Stimulated activated CD4-positive, alpha-beta T cell treated with anti-CD3 and anti-CD28 coated beads, Interleukin-4, amount 100 ng/mL, for 4 hours (primary cell): ENCODE measurements at places on chromosomes 12 and 14.

- no peak for DNase-seq
Observed at GRCh38 chr14:90452366-90452765, 55.5 kb downstream of the CALM1 start.

- DNase-seq: peak; percentile 20
Observed at GRCh38 chr12:113961921-113962710, 4.0 kb downstream of the RBM19 start.

- peak; percentile 22 for DNase-seq
Observed at GRCh38 chr14:67666750-67667449, 7.5 kb downstream of the VTI1B start.

GRCh38 chr12:89373763-89374572, 21.7 kb upstream of the DUSP6 start:
- DNase-seq: no peak

- no peak for DNase-seq
Observed at GRCh38 chr12:130011611-130012385, 108.0 kb upstream of the TMEM132D start.

- no peak for DNase-seq
Observed at GRCh38 chr12:19826980-19827550, 387.8 kb downstream of the AEBP2 start.

GRCh38 chr12:58253663-58254062, 312.3 kb downstream of the ATP23 start:
- DNase-seq: no peak

GRCh38 chr12:47881826-47882427, 22.9 kb downstream of the VDR start:
- no peak for DNase-seq

- DNase-seq: no peak
Observed at GRCh38 chr14:60681271-60681670, 32.0 kb upstream of the SIX1 start.

DNA sequence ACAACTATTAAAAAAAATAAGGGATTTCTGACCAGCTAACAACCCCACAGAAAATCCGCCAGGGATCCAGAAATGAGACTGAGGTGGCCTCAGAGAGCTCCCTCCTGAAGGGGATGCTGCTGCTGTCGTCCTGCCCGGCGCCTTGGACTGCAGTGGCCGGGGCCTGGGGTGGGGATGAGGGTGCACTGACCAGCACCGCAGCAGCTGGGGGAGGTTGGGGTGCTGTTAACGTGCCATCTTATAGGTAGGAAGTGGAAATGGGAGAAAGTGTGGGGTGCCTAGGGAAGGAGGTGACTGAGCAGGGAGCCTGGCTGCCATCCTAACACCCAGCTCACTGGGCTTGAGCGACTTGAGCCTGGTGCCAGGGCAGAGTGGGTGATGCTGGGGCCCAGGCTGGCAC, 32.0 kb downstream of the DDX11 start:
- no peak for DNase-seq

DNA sequence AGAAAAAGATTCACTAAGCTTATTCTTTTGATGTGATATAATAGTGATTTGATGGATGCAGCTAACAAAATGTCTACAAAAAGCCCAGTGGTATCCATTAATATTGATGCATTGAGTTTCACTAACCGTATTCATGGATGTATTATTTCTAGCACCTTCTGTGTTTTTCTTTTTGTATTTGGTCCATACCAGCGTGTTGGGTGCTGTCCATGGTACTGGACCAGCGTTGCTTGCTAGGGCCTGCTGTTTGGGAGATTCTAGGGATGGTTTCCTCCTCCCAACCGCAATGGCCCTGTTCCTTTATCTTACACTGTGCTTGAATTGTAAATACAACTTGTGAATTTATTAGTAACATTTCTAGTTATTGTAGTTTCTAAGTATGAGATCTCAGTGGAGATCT, 31.7 kb downstream of the ANO4 start:
- DNase-seq: peak; percentile 0

DNA sequence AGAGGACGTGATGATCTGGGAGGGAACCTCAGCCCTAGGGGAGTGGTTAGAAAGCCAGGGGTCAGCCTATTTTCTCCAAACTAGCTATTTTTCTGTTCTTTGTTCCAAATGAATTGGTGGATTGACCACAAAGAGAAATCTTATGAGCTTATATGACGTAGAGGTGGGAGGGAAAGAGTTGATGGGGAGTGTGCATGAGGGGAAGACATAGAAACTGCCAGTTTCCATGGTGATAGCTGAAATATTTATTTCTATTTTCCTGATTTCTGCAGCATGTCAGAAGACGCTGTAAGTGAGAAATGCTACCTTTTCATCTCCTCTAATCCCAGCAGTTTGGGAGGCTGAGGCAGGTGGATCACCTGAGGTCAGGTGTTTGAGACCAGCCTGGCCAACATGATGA, 51.4 kb upstream of the CISTR start:
- DNase-seq: no peak

GRCh38 chr14:89564989-89565388, 148.0 kb upstream of the FOXN3 start:
- DNase-seq: no peak

- no peak for DNase-seq
Observed at GRCh38 chr12:117872546-117873169, 96.1 kb downstream of the KSR2 start.

DNA sequence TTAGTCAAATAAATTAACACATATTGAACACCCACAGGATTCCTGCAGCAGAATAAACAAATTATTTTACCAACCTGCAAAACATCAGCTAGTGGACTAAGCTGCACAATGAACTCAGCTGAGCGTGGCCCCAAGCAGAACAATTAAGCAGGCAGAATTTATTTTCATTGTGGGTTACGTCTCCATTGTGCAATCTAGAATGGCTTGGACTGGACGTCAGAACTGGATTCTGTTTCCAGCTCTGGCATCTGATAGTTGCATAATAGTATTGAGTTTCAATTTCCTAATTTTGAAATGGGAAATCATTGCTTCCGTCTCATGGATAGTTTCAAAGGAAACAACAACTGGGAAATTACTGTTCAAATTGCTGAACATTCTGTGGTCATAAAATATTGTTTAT, 35.5 kb upstream of the RERG start:
- no peak for DNase-seq
